Stimulated activated CD8-positive, alpha-beta memory T cell treated with anti-CD3 and anti-CD28 coated beads, Interleukin-4, amount 100 ng/mL, for 4 hours (primary cell): ENCODE measurements at places on chromosomes 11 and 22.

GRCh38 chr11:93741882-93742226 lies 382 bp downstream of the C11orf54 start:
- DNase-seq: no peak

- DNase-seq: peak; percentile 53
These were observed 21.7 kb upstream of the PLAAT3 start for GRCh38 chr11:63635762-63636465.

DNA sequence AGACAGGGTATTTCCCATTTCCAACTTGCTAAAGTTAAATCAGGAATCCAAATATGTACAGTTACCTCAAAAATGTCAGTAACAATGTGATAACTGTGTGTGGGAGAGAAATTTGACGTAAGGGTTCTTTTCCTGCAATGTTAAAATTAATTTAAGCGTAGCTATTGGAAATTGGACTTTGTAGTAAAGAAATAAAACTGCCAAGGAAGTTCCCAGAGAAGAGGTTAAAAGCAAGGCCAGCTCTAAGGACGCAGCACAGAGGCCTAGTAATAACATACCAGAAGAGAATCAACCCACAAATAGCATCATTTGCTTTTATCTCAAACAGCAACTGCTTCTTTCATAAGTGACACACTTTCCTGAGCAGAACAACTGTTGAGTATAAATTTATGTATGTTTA lies 36.8 kb upstream of the GRIA4 start:
- DNase-seq: no peak

DNA sequence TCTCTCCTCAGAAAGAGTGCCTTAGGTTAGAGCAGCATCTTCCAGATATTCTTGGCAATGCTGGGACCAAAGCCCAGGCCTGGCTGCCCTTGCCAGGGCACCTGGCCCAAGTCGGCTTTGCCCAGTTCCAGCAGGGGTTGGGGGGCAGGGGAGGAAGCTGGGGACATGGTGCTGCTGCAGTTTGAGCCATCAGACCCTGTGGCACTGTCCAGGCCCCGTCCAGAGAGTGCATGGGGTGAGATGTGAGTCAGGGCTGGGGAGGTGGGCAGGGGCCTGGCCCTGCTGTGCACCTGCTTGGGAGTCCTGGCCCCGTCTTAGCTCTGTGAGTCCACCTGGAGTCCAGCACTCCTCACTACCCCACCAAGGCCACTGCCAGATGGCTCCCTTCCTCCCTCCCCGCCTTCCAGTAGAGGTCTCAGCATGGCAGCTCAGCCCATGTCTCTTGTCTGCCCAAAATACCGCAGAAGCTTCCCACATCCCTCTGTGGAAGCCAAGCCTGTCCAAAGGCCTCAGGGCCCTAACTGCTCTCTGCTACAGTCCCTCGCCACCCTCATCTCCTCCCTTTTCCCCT lies 16.6 kb downstream of the DERL3 start:
- DNase-seq: no peak

DNA sequence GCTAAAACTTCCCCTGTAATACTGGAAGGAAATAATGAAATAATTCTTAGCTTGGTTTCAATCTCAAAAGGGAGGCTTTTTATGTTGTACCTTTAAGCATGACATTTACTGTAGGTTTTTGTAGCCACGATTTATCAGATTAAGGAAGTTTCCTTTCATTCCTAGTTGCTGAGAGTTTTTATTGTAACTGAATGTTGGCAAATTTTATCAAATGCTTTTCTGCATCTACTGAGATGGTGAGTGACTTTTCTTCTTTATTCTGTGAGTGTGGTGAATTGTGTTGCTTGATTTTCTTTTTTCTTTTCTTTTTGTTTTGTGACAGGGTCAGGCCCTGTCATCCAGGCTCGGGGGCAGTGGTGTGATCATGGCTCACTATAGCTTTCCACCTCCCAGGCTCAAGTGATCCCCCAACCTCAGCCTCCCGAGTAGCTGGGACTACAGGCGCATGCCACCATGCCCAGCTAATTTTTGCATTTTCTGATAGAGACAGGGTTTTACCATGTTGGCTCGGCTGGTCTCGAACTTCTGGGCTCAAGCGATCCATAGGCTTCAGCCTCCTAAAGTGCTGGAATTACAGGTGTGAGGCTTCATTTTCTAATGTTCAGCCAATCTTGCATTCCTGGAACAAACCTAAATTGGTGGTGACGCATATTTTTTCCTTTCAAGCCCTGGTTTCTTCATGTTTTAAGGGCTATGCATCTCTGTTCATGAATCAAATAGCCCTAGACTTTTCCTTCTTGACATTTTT lies 26.2 kb downstream of the SUSD2 start:
- DNase-seq: no peak

DNA sequence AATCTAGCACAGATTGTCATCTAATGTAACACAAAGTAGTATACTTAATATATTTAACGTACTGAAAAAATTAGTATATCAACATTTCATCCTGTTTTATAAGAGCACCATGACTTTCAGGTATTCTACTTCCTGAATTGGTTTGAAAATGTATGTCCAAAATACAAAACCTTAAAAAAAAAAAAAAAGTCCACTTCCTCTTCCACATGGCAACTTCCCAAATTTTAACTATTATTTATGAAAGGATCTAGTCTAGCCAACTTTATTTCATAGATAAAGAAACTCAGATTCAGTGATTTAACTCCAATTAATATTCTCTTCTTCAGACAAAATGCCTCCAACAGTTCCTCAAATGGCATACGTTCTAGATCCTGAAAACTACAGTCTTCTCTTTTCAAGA lies 44.0 kb downstream of the PIK3C2A start:
- DNase-seq: no peak

- no peak for DNase-seq
These were observed 1309.6 kb upstream of the RAG2 start for GRCh38 chr11:37907436-37908218.

GRCh38 chr11:12439615-12440014 lies 62.2 kb downstream of the PARVA start:
- DNase-seq: no peak

DNA sequence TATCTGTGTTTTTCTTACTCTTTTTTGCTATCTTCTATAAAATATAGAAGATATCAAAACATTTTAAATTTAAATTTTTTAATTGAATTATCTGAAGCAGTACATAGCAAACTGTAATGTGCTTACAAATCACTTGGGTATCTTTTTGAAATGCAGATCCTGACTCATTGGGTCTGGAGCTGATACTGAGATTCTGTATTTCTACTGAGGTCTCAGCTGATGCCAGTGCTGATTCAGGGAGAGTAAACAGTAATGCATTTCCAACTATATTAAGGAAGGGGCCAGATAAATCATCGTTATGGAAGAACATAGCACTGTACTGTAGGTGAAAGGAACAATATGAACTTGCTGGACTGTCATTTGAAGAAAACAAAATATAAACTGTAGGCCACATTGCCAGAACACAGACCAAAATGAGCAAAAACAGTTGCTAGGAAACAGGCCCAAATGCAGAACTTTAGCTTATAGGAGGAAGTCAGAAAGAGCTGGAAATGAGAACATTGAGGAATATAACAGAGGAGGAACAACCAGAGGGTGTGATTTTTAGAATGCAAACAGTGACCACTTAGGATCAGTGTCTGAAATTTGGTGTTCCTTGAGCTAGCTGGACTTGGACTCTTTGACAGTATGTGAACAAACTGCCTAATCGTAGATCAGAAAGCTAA lies 3.3 kb downstream of the ARL14EP start:
- DNase-seq: no peak

- DNase-seq: no peak
These were observed 58.4 kb downstream of the ABTB2 start for GRCh38 chr11:34299284-34299972.

GRCh38 chr22:35152316-35152715 lies 86.4 kb downstream of the ISX start:
- no peak for DNase-seq

DNA sequence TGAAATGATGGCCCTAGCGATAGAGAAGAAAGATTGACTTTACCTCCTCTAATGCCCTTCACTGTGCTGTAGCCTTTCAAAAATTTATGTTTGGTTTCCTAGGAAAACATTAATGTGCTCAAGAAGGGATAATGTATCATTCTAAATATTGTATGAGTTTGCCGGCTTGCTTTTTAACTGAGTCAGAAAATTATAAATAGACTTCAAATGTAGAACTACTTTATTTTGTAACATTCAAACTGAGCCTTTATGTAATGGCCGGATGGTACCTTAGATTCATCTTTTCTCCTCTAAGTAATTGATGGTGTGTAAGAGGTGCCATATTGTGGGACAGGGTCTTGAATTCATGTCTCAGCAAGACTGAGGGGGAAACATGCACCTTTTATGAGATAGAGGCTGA lies 57.7 kb downstream of the BID start:
- no peak for DNase-seq

DNA sequence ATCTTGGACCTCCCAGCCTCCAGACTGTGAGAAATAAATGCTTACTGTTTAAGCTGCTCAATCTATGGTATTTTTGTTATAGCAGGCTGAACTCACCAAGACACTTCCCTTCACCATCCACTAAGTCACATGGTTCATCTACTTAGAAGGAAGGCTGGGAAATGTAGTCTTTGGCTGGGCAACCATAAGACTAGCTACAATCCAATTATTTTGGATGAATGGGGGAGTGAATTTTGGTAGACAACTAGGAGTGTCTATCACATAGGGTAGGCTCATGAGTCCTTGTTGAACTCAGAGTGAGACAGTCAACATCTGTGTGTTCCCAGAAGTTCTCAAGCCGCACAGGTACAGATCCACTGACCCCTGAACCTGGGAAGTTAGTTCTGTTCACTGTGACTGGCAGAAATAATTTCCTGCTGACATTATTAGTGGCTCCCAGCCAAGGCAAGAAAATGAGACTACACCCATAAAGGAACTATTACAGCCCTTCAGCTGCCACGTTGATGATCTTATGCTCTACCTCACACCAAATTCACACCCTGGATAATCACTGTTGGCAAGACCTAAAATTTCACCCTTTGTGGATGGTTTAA lies 3.1 kb upstream of the SLC35C1 start:
- DNase-seq: no peak

GRCh38 chr11:126345759-126346585 lies 9.5 kb upstream of the ST3GAL4 start:
- no peak for DNase-seq

- no peak for DNase-seq
These were observed 38.5 kb downstream of the BCR start for GRCh38 chr22:23218867-23219251.

- no peak for DNase-seq
These were observed 21.7 kb downstream of the FAM168A start for GRCh38 chr11:73576185-73576614.

GRCh38 chr11:32034149-32034548 lies 56.7 kb upstream of the RCN1 start:
- no peak for DNase-seq

- no peak for DNase-seq
These were observed 10.4 kb downstream of the PNPLA5 start for GRCh38 chr22:43881091-43882061.

DNA sequence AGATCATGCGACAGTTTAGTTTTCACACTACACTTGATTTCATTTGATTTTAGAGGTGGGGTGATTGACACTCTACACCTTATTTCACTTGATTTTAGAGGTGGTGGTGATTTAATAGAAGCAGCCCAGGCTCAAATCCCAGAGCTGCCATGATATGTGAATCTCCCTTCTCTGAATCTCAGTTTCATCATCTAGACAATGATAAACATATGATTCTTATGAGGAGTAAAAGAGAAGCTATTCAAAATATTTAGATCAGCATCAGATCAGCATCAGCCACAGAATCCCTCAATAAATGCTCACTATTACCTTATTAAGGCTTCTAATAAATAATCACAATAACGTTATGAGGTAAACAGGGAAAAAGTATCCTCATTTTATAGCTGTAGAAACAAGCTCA lies 98.8 kb downstream of the MSANTD4 start:
- DNase-seq: no peak

DNA sequence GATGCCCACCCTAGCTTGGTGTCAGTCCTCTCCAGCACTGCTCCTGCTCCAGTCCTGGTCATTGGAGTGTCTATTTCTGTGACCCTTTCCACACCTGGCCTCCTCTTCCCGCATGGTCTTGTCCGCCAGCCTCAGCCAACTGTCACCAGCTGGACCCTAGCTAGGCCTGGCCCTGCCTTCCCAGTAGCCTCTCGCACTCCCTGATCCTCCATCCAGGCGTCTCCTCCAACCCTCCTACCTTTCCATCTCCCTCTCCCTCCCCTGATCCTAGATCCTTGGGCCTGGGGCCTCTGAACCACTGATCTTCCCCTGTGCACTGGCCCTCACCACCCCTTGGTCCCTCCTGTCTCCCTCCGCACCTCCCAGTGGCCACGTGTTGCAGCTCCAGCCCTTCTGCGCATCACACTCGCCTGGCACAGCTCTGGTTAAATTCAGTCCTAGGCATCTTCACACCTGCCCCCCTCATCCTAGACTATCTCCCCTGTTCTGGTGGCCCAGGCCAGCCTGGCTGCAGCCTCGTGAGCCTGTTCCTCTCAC lies 9.9 kb downstream of the SYNGR1 start:
- no peak for DNase-seq

DNA sequence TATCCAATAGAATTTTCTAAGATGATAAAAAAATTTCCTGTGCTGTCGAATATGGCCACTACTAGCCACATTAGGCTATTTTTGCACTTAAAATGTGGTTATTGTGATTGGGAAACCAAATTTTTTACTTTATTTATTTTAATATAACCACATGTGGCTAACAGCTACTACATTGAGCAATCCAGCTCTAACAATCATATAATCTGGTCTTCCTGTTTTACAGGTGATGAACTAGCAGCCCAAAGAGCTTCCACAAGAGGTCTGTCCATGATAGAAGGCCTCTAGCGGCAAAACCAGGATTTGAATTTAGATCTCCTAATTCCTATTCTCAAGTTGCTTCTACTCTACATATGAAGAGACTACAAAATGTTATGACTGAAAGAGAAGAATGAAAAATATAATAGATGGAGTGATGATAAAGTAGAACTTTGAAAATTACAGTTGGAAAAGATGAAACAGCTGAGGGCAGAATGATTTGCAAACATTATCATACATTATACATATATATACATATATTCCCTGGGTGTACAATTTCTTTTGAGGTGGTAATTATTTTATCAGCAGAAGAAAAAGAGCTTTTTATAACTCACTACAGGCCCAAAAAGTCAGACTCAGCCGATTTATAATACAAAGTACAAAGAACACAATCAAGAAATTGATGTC lies 363.5 kb upstream of the PITPNB start:
- DNase-seq: no peak

GRCh38 chr22:38068641-38069371 lies 11.6 kb downstream of the PICK1 start:
- no peak for DNase-seq

DNA sequence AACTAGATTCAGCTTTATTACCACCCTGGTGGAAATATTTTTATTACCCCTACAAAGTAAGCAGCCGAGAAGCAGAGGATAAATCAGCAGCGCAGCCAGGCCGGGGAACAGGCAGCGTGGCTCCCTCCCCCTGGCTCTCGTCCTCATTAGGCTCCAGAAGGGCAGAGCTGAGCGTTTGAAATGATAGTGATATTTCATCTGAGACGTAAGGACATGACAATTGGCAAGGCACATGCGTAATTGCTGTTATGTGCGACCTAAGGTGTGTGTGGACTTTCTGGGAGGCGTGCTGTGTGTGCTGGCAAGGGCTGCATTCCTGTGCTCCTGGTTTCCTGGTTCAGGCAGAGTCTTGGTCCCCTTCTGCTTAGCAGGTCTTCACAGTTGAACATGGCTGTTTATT lies 247.8 kb downstream of the TBC1D22A start:
- no peak for DNase-seq
